CD4-positive, alpha-beta T cell treated with Interleukin-6 at 100 ng/mL for 8 hours (primary cell): ENCODE measurements at places on chromosomes 2 and 18.

DNA sequence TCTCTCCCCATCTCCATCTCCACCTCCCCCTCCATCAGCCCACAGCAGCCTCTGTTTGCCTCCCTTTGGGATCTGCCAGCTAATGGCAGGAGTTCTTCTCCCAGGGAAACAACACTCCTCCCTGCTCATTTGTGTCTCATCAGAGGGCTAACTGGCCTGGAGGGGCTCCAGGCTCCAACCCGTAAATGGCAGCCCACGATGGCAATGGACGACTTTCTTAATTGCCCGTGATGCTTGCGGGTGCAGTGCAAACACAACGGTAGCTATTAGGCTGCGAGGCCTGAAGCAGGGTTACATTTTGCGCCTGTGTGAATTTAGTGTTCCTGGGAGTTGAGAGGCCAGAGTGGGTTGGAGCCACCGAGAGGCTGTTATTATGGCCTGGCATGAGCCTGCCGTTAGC, 285.1 kb downstream of the TNS1 start:
- no peak for DNase-seq

DNA sequence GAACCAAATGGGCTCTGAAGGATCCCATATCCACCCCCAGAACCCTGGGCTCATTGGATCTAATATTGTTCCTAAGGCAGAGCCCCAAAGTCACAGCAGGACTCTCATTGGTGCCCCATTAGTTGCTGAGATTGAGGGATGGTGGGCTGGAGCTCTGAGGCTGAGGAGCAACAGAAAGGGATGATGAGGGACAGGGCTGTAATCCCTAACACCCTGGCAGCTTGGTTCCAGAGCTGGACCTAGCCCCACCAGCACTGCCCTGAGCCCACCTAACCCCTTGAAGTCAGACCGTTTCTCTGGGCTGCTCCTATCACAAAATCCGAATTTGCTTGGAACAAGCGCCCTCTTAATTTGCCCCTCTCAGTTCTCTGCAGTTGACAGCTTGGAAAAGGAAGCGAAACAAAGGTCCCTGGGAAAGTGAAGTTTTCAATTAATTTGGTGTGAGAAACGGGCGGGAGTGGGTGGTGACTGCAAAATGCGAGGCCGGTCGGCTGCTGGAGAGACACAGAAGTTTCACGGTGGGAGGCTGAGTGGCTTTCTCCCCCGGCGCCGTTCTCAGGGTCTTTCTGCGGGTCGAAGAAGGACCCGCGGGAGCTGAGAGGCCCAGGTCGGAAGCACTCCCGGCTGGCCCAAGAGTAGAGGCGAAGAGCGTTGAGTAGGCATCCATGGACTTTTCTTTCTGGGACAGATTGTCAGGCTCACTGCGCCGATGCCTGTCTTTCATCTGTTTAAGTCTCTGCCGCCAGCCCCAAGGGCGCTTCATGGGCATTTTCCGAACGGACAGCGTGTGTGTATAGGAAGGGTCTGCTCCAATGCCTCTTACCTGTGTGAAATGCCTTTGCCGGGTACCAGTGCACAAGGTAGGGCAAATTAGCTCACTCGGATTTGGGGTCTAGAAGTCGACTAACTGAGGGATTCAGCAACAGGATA, 927 bp upstream of the HOXD13 start:
- no peak for DNase-seq

- DNase-seq = no peak
Observed at GRCh38 chr2:161388146-161388779, 27.8 kb upstream of the TBR1 start.

DNA sequence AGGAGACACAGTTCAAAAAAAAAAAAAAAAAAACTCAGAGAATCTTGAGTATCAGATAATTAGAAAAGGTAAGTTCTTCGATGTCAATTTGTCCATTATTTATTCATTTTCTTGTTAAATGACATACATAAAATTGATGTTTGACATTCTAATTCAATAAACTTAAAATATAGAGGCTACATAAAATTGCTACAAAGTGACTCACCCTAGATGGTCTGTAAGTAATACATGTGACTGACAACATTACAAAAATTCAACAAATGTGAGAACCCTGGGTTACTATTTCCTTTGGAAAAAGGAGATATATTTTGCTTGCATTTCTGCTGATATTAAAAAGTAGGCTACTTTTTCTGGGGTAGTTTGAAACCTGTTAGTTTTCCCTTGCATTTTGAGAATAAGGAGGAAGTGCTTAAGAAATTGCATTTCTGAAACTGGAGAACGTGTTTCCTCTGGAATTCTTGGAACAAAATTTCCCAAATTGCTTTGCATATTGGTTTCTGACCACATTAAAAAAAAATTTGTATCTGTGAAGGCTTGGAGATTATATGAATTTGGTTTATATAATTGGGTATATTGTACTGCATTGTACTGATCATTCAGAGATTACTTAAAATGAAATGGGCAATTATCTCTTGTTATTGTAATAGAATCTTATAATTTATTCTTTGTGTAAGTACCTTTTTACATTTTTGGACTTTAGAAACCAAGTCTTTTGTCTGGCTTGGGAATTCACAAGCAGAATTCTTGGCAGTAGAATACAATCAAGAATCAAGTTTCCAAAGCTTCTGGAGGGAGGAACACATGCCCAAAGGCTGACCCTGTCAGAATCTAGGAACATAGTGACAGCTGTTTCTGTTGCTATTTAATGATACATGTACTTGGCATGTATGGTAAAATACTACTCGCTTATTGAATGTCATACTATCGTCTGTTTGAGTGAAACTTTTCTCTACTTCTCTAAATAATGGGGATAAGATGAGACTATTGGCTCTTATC, 106.1 kb downstream of the DSEL start:
- no peak for DNase-seq

GRCh38 chr2:238922435-238922834, 74.5 kb downstream of the TWIST2 start:
- no peak for DNase-seq

GRCh38 chr2:175535631-175536030, 354.1 kb upstream of the ATP5MC3 start:
- DNase-seq = no peak

GRCh38 chr2:56244911-56245530, 61.2 kb downstream of the CCDC85A start:
- no peak for DNase-seq

DNA sequence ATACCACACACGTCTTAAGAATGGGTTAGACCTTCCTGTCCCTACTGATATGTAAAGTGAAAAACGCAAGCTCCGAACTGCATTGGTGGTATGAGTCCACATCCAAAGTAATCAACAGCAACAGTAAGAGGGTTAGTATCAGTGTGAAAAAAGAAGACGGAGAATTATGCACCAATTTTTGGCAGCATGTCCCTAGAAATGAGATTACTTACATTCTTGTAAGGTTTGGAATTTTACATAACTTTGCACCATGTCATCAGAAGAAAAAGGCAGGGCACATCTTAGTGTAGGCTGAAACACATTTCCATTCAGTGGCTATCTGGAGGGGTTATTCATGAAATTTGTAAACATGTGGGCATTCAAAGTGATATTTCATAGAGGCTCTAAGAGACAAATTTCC, 88.2 kb downstream of the LONRF2 start:
- DNase-seq = no peak

- DNase-seq = no peak
Observed at GRCh38 chr2:109436610-109437225, 177.0 kb downstream of the SEPTIN10 start.

GRCh38 chr2:14288016-14288415, 344.5 kb upstream of the LRATD1 start:
- no peak for DNase-seq

DNA sequence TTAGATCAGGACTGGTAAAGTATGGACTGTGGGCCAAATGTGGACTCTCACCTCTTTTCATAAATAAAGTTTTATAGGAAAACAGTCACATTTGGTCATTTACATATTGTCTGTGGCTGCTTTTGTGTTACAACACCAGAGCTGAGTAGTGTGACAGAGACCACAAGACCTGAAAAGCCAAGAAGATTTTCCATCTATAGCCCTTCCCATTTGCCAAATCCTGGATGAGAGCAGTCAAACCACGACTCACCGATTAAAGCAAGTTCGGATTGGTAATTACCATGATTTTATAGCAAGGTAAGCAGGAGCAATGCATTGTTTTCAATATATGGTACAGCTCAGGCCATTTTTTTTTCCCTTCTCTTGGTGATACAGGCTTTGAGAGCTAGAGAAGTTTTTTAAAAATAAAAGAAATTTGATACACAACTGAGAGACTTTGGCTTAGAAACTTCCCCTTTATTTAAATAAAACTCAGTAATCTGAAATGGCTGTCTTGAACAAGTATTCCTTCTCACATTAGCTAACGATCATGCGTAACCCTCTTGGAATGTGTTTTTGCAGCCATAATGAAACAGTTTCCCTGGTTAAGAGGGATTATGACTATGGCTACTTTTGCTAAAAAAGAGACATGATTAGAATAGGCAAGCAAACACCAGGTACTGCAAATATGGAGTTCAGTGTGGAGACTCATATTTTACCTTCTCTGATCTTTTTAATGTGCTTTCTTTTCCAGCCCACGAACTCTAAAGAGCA, 9.5 kb upstream of the MALL start:
- DNase-seq = no peak

GRCh38 chr2:32963941-32964340, 17.2 kb downstream of the LTBP1 start:
- DNase-seq = no peak

DNA sequence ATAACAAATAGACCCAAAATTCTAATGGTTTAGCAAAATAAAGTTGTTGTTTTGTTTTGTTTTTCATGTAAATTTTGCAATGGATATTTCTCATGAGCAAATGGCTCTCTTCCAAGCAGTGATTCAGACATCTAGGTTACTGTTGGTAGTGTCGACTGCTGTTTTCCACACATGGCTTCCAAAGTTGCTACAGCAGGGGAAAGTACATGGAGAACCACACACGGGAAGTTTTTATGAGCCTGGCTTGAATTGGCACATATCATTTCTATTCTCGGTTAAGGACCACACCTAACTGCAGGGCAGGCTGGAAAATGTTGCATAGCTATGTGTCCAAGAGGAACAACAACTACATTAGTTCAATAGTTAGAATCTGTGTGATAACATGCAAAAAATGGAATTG, 262.1 kb downstream of the GALNT13 start:
- DNase-seq = no peak

DNA sequence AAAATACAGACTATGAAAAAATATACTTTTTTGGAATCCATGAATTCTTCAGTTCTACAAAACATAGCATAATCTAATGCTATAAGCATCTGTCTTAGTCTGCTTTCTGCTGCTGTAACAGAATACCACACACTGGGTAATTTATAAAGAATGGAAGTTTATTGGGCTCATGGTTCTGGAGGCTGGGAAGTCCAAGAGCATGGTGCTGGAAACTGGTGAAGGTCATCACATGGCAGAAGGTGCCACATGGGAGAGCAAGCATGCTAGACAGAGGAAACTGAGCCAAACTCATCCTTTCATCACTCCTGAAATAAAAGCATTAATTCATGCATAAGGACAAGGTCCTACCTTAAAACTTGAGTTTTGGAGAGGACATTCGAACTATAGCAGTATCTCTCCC, 26.6 kb upstream of the NOSTRIN start:
- no peak for DNase-seq

DNA sequence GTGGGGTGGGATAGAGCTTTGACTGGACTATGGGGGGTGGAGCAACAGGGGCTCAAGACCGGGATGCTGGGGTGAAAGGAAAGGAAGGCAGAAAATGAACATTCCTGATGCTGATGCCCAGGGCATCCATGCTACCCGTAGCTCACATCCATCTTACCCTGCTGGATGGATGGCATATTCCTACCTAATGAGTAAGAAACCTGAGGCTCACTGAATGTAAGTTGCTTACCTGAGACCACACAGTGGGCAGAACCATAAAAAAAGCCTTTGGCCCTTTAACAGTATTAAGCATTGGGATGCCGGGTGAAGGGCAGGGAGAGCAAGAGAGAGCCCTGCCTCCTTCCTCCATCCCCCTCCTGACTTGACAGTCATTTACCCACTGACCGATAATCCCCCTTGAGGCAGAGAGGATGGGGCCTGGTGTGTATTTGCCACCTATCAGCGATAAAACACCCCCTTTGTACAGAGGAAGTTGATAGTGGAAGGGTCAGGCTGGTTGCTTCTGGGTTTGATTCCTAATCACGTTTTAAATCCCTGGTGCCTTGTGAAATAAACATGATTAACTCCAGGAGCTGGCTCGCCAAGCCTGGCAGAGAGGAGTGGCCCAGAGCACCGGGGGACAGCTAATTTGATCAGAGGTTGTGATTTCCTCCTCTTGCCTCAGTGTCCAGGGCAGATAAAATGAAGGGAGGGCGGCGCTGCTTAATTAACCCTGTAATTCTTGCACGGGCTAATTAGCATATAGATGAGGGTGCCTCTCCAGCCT, 105.9 kb upstream of the HS6ST1 start:
- no peak for DNase-seq

- no peak for DNase-seq
Observed at GRCh38 chr2:160583813-160584537, 90.4 kb upstream of the RBMS1 start.

DNA sequence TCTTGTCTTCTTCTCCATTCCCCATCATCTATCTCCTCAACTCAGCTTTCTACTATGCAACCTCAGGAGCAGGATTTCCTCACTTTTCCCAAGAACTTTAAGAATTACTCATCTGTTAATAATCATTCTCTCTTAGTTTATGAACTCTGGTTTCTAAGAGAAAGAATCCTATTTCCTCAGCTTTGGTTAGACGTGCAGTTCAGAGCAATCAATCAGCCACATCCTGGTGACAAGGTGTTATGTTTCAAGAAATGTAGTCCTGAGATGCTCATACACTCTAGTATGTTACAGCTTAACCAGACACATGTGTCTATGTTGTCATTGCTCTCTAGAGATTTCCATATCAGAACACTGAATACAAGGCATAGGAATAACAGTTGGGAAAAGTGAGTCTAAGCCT, 277.9 kb downstream of the MBD2 start:
- no peak for DNase-seq

DNA sequence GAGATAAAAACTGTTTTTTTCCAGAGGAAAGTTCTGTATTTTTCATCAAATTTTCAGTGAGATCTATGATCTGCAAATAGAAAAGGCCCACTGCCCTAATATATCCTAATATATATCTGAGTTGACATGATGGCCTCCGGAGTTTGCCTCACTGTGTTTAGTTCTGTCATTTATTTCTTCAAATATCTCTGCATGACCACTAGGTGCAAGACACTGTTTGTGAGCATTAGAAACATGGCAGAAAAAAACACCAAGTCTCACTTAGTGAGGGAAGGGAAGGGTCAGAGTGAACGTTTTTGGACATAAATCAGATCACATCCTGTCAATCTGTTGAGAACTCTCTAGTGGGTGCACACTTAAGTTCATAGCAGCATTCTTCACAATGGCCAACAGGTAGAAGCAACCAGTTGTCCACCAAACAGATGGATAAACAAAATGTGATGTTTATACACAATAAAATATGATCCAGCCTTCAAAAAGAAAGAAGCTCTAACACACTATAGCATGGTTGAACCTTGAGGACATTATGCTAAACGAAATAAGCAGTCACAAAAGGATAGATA, 53.4 kb downstream of the SPIRE1 start:
- DNase-seq = no peak

- no peak for DNase-seq
Observed at GRCh38 chr2:158205215-158205614, 103.5 kb downstream of the UPP2 start.

GRCh38 chr18:51461956-51462355, 264.5 kb upstream of the MEX3C start:
- DNase-seq = no peak

- DNase-seq = no peak
Observed at GRCh38 chr18:78136986-78137385, 842.6 kb upstream of the SALL3 start.

- no peak for DNase-seq
Observed at GRCh38 chr18:50947899-50948298, 19.9 kb upstream of the ELAC1 start.

GRCh38 chr2:9846554-9846953, 3.3 kb downstream of the TAF1B start:
- no peak for DNase-seq
